Left ventricle myocardium inferior (tissue), 1 donor: ENCODE measurements at places on chromosomes 16 and 17. TPM values are rescaled to one million over a fixed set of nuclear protein-coding genes. Genes with fewer than 3 reads are reported as not detected.

The C16orf54 gene
- 0.63 TPM for total RNA-seq

DNA sequence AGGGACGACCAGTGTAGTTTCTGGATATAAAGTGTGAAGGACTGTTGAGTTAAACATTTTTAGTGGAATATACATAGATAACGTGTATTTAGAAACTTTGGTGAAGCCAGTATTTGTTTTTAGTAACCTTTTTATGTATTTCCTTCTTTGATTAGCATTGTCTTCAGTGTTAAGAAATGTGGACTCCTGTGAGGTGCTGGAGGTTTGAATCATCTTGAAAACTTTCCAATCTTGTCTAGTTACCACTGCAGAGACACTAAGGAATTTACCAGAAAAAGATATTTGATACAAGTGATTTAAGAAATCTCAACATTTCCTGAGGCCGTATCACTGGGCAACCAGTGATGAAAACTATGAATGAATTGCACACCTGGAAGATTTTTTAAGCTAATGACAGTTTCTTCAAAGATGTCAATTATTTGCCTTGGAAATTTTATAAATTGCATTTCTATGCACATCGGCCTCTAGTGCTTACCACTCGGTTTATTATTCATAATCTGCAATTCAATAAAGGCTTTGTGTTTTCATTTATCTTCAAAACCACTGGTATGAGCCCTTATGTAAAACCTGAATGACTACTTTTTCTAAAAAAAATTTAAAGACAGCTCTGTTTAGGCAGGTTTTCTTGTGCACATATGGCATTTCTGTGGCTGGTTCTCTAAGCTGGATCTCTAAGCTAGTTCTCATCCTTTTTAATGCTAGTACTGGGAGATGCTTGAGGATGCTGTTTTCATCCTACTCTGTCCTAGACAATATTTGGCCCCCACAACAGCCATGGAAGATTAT is 31.4 kb upstream of the ADCY7 start:
- DNase-seq, result no peak

DNA sequence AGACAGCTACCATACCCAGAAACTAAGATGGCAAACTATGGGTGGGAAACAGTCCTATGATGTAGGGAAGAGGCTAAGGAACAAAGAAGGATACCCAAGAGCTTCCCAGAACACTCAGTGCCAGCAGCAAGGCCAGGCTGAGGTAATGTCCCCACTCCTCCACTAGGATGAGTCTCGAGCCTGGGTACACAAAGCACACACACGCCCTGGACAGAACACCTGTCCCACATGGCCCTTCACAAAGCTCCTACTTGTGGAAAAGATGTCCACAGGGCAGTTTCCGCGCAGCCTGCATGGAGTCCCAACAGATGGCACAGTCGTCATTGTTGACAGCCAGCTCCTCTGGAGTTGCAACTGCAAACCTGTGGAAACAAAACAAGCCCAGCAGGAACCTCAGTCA is 23.9 kb downstream of the AMFR start:
- DNase-seq, result no peak

GRCh38 chr17:78515480-78515879 is 61.7 kb downstream of the DNAH17 start:
- DNase-seq, result no peak

DNA sequence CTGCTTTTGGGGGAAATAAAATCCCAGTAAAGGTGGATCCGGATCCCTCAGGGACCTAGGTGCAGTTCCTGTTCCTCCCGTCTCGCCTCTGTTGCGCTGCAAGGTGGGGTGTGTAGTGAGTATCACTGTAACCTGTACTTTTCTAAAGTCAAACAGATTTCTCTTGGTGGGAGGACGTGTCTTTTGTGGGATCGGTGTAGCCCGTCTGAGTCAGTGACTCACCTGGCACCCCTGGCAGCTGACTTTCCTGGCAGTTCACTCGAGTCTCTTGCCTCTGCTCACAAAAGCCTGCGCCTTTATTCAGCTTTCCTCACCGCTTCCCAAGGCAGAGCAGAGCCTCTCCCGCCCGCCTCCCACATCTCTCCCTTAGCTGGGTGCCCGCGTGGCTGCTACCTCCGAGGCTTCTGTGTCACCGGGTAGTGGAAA is 85.7 kb downstream of the CMIP start:
- no peak for DNase-seq

DNA sequence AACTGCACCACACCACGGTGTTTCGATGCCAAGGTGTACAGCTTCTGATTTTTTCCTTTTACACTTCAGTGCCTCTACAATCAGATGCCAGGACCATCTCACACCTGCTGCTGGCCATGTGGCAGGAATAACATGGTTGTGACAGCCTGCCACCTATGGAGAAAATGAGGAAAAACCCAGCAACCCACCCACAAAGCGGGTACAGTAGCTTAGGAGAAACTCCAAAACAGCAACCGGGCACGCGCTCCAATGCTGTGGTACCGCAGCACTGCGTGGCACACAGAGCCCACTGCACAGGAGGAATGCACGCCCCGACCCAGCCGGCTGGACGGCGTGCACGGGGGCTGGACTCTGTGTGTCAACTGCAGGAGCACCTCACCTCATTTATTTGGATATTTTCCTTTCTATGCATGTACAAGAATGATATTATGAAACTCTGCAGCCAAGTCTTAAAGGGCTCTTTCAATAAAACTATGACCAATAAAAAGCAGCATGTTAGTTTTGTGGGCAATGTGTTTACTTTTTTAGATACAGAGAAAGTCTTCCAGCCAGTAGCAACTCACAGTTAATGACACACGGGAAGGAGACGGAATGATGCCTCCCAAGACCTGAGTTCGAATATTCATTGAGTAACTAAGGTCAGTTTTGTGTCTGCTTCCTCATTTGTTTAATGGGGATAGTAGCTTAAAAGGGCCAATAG is 45.9 kb downstream of the MAP1LC3B start:
- no peak for DNase-seq

- DNase-seq, result no peak
Observed at GRCh38 chr16:3691761-3692160, 25.6 kb downstream of the TRAP1 start.

- no peak for DNase-seq
Observed at GRCh38 chr16:83935005-83935857, 17.8 kb upstream of the OSGIN1 start.

- DNase-seq, result no peak
Observed at GRCh38 chr17:31880311-31880710, 21.2 kb downstream of the UTP6 start.

- DNase-seq, result no peak
Observed at GRCh38 chr16:86819533-86819892, 241.2 kb downstream of the FOXL1 start.

- peak; percentile 65 for DNase-seq
Observed at GRCh38 chr17:74862108-74862901, 2.6 kb upstream of the GRIN2C start.
